ENCODE measurements at places on chromosomes 5 and 9. TPM values are rescaled to one million over a fixed set of nuclear protein-coding genes. Genes with fewer than 3 reads are reported as not detected.
A peak's percentile ranks its signal among the peaks of the same experiment; 100 is the strongest.

DNA sequence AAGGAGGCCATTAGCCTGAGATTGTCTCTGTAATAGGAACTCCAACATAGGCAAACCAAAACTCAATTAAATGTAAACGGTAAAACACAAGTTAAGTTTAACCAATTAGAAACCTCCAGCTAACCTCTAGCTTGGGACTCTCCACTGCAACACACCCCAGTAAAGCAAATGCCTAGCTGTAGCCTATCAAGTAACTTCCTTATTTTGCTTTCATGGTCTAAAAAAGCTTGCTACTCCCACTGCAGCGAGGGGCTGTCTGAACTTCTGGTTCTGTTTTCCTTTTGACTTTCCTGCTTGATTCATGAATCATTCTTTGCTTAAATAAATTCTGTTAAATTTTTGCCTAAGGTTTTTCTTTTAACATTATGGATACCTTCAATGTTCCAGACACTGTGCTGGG is 24.4 kb upstream of the C5orf46 start:
- no peak for DNase-seq

- no peak for DNase-seq
Measured at GRCh38 chr5:54653956-54654614, 136.5 kb downstream of the SNX18 start.

- DNase-seq = no peak
Measured at GRCh38 chr9:89969156-89969675, 364.4 kb downstream of the GADD45G start.

DNA sequence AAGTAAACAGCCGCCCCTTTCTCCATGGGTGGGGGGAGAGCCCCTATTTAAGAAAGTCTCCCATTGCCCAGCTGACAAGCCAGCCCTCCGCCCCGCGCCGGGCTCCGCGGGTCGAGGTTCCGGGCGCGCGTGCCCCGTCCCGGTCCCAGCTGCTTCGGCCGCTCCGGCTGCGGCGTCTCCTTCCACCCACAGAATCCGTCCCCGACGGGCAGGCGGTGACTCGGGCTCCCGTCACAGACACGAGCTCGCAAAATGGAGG is 223 bp downstream of the NR3C1 start:
- DNase-seq = no peak

- DNase-seq = no peak
Measured at GRCh38 chr5:134510970-134511795, 14.3 kb upstream of the JADE2 start.

DNA sequence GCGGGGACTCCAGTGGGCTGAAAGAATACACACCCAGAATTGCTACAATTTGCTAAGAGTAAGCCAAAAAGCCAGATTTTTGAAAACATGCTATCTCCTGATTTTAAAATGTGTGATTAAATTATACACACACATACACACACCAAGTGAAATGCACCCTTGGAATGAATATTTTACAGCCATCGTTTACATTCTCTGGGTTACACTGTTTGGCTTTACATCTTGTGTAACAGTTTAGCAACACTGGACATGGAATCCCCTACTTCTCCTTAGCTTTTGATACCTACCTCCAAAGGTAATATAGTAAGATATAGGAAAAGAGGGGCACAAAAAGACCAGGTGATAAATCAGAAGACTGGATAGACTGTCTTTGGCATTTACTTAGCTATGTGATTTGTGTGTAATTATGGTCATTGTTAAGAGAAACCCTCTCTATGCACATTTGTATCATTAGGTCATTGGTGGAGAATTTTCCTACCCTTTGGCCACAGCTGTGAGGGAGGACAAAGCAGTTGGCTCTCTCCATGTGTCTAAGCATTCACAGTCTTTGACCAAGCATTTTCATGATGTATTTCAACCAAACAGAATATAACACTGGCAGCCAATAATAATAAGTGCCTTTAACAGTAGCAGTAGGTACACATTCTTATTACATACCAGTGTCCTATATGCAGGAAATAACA is 7.6 kb downstream of the SVEP1 start:
- DNase-seq = peak; percentile 59

DNA sequence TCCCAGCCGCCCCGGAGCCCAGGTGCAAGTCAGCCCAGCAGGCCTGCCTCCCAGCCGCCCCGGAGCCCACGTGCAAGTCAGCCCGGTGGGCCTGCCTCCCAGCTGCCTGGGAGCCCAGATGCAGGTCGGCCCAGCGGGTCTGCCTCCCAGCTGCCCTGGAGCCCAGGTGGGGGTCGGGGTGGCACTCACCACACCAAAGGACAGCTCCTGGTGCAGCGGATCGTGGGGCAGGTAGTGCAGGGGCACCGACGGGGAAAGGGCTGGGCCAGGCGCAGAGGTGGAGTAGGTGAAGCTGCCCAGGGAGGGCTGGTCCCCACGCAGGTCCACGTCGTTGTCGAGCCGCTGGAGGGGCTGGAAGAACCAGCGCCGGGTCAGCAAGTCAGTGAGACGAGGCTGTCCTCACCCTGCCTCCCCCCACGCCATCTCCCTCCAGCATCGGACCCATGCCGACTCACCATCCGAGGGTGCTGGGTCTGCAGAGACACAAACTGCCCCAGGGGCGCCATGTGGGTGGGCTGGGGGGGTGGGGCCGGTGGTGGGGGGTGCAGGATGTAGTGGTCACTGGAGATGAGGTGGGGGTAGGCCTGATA is 6.7 kb downstream of the RNF44 start:
- no peak for DNase-seq

- peak; percentile 93 for DNase-seq
Measured at GRCh38 chr9:121721770-121722169, 70.3 kb downstream of the DAB2IP start.

DNA sequence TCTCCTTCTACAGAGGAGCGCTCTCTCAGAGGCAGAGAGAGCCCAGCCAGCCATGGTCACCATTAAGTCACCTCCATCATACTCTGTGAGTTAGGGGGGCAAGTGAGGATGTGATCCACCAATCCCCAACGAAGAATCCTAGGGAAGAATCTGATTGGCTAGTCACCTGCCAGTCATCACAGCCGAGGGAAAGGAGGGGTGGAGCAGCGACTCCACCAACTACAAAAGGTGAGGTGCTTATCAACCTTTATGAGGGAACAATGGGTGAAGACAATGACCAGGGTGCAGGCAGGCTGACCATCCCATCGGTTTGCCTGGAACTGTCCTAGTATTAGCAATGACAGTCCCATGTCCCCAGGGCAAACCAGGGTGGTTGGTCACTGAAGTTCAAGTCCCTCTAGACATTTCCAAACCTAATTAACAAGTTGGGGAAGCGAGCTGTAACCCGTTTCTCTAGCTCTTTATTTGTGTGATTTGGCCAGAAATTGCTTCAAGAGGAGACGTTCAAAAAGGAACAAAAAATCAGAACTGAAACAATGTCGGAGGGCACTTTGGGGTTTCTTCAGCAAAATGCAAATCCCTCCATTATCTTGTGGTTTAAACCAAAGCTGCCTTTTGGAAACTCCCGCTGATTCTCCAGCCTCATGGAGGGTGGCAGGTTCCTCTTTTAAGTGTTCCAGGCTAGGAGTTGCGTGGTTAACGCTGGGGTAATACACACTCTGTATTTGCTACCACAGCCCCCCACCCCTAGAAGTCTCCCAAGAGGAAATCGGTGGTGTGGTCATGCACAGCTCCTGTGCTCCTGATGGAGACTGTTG is 18.8 kb upstream of the FCN1 start:
- DNase-seq = no peak

DNA sequence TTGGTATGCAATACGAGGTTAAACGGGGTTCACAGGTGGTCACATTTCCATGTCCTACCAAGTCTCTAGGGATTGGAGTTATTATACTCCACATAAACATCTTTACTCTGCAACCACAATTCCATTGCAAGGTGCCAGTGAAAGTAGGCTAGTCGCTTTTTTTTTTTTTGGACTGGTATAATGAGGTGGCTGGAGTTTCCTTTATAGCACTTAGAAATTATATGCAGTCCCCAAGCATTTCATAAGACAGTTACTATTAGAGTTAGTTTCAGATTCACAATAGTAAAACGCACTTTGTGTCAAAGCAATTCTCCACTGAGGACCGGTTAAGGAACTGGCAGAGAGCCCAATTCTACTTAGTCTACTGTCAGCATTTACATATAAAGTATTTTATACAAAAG is 1.4 kb downstream of the MEF2C start:
- peak; percentile 24 for DNase-seq

DNA sequence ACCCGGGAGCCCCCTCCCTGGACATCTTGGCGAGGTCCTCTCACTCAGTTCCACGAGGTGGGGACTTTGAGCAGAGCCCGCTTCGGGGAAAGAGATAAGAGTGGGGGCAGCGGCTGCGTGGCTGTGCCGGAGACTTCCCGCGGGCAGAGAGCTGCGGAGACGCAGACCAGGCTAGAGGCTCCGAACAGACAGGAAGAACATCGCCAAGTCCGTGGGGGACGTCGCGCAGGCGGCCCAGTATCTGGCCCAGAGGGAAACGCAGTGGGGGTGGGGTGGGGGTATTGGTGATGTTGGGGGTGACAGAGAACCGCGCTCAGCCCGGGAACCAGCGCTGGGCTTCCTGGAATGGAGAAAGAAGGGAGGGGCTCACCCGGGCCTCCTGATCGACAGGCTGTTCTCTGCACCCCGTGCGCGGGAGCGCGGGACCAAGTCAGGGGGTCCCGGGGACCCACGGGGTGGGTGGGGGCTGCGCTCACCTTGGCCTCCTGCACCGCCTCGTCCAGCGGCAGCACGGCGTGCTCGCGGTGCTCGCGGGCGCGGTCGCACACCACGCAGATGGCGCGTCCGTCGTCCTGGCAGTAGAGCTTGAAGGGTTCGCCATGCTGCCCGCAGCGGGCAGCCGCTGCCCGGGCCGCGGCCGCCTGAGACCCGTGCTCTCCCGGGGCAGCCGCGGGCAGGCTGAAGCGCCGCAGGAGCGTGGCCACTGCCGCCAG is 727 bp downstream of the TRIM7 start:
- DNase-seq = peak; percentile 53

GRCh38 chr5:40605295-40605958 is 74.3 kb upstream of the PTGER4 start:
- no peak for DNase-seq

DNA sequence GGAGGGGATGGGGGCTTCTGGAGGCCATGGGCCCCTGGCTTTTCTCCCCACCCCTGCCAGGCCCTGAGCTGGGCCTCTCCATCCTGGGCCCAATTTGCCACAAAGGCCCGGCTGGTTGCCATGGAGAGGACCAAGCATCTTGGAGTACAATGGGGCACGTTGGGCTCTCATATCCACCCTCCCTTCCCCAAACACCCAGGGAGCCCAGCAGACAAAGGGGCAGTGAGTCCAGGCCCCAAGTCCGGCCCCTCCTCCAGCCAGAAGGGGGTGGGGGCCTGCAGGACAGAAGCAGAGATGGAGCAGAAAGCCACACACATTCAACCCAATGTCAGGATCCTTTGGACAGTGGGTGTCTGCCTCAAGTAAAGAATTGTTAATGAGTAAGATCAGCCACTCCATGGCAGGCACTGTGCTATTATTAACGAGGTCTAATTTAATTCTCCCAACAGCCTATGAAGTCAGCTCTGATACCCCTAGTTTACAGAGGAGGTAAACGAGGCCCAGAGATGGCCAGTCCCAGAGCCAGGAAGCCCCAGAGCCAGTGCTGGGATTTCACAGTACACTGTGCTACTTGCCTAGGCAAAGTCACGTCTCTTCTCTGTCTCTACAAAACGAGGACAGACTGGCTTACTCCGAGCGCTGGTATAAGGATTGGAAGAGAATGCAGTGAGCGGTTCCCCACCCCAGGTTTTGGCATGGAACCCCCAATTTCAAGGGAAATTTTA is 2.3 kb downstream of the CRB2 start:
- DNase-seq = no peak

GRCh38 chr9:82334286-82334685 is 345.7 kb downstream of the SPATA31D1 start:
- DNase-seq = peak; percentile 13

DNA sequence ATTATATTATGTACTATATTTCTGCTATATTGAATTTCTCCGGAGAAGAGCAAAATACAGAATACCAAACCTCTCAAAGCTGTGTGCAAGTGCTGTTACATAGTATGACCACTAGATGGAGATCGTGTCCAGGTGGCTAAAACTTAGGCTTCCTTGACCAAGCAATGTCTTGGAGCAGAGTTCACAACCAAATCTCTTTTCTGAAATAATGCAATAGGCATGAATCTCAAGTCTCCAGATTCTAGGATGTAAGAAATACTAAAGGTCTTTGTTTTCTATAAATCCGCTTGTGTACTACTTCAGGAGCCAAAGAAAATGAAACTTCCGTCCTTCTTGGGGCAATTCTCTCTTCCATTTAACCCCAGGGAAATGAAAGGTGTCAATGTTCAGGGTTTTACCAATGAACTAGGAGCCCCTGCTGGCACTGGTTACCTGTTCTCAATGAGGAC is 181.5 kb upstream of the RAI14 start:
- peak; percentile 67 for DNase-seq

GRCh38 chr5:103034662-103035392 is 85.1 kb downstream of the GIN1 start:
- no peak for DNase-seq

GRCh38 chr9:108973895-108974294 is 39.4 kb downstream of the CTNNAL1 start:
- DNase-seq = no peak

DNA sequence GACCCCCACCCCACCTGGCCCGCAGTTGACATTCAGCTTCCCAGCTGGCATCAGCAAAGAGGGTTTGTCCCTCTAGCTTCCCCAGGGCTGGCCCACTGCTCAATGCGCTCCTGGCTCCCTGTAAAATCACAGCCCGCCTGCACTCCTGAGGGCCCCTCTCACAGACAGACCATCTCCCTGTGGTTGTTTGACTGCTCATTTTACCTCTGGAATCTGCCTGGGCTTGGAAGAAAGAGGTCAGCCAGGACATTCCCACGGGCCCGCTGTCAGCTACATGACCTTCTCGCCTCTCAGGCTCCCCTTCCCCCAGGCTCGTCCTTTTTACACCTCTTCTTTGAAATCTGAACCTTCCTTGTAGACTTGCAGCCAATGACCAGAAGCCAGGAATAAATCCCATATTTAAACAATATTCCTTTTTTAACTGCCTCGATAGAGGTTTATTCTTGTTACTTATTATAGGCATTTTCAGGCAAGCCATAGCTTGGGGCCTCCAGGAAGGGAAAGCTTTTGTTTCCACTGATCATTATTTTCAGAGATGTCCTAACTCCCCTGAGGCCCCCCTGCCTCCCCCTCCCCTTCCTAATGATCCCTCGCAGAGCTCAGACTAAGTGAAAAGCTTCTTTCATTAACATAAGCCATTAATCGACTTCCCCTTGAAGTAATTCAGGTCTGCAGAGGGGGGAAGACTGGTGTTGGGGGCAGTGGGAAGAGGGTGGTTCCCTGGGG is 76.3 kb upstream of the IQGAP2 start:
- no peak for DNase-seq

Gene CTSV
- 0.32 TPM for total RNA-seq

Gene CER1
- total RNA-seq = not detected

Gene CYSTM1
- 9.5 TPM for total RNA-seq

Gene AQP7
- not detected for total RNA-seq

Gene PTGR1
- 116 TPM for total RNA-seq

Gene TMEM38B
- 11.0 TPM for total RNA-seq

Gene RGS7BP
- not detected for total RNA-seq

Gene HSPB3
- 6.1 TPM for total RNA-seq

Gene ISL1
- not detected for total RNA-seq

Gene CLIC3
- 43.2 TPM for total RNA-seq

Gene SEMA4D
- total RNA-seq = 1.6 TPM

Gene DHFR
- 29.8 TPM for total RNA-seq
